ENCODE measurements at places on chromosomes 3 and 15.

DNA sequence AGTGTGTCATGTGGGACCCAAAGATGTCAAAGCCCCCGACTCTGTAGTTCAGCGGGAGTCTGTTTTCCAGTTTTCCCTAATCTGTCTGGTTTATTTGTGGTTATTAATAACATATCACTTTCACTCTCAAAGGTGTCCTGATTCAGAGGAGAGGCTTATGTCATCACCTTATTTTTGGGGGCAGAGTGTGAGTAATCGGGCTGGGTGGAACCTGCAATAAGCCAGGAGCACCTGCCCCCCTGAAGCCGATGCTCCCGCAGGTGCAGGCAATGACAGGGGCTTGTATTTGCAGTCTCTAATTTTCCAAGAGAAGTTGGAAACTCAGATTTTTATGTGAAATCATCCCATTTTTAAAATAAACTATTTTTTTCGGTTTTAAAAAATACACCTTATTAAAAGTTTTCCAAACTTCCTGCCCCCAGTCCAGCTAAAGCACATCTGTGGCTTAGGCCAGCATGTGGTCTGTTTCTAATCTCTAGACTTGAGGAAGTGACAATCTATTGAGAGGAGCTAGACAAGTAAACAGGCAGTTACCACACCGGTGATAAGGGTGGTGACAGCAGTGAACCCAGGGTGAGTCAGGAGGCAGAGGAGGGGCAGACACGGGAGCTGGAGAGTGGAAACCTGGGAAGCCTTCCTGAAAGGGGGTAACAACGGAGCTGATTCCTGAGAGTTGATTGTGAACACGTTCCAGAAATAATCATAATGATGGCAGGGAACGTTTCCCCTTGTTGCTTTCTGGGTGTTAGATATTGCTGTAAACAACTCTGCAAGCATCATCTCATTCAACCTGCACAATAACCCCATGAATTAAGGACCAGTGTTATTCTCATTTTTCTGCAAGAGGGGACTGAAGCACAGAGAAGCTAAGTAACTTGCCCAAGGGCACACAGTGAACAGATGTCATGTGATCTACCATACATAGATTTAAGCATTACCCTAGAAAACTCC lies 37.2 kb downstream of the BHLHE40 start:
- DNase-seq: no peak

GRCh38 chr3:185318141-185318540 lies 44.8 kb upstream of the MAP3K13 start:
- DNase-seq: no peak

DNA sequence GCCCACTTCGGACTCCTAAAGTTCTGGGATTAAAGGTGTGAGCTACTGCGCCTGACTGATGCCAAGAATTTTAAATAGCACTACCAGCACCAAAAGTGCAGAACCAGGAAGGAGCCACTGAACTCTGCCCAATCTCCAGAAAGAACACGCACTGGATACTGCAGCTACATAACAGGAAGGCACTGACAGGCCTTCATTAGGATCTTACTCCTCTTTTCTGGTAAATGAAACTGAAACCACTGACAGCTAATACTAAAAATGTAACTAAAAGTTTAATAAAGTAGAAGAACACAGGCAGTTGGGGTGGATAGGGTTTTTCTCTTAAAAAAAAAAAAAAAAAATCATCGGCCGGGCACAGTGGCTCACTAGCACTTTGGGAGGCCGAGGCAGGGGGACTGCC lies 74.1 kb upstream of the CHRM5 start:
- DNase-seq: no peak

GRCh38 chr3:28718074-28718849 lies 369.6 kb upstream of the AZI2 start:
- DNase-seq: no peak

DNA sequence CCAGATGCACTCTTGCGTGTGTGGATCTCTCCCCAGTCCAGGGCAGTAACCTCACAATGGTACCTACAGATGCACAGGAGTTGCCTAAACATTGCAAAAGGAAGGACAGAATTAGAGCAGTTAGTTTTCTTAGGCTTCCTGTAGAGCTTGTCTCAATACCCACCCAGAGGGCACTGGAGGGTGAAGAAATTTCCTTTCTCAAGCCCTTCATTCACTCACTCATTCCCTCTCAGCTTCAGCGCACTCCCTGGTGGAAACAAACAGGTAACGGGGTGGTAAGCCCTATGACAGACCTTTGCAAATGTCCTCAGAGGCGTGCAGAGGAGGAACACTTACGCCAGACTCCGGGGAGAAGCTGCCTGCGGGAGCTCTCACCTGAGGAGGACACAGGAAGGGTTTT lies 267.4 kb upstream of the HES1 start:
- no peak for DNase-seq

DNA sequence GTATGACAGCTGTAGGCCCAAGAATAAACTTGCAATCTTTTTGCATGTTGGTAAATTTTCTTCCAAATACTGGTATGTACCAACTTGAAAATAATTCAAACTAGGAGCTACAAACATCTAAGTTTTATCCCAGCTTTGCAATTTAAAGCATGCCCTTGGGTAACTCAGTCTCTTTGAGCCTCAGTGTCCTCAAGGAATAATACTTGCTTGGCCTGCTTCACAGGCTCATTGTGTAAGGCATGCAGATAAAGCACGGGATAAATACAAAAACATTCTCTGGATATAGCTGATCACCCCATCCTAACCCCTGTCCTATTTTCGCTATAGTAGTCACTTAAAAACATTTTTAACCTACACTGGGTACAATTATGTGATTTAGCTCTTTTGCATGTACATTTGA lies 9.6 kb upstream of the TMEM44 start:
- no peak for DNase-seq

GRCh38 chr3:37198996-37199395 lies 24.6 kb upstream of the LRRFIP2 start:
- DNase-seq: no peak

DNA sequence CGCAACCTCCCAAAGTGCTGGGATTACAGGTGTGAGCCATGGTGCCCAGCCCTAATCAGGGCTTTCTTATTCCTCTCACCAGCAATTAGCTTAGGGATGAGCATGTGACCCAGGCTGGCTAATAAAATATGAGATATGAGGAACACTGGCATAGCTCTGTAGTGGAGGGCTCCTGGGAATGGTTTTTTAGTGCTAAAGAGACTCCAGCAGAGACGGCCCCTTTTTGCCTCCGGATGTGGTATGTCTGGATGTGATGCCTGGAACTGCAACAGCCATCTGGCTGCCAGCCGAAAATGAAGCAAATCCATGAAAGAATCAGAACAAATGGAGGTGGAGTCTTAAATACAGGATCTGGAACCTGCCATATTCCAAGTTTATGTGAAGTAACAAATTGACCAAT lies 69.1 kb upstream of the MAGI1 start:
- no peak for DNase-seq

- no peak for DNase-seq
These were observed 66.3 kb downstream of the RTP4 start for GRCh38 chr3:187434524-187434923.

Data from stimulated activated CD4-positive, alpha-beta T cell treated with anti-CD3 and anti-CD28 coated beads, Interleukin-2, amount 100 ng/mL, for 24 hours (primary cell).